ENCODE measurements at places on chromosomes 11 and 22.

GRCh38 chr11:35593143-35593542 is 25.1 kb upstream of the FJX1 start:
- DNase-seq, result no peak

- DNase-seq, result no peak
These were observed 186.6 kb upstream of the MTNR1B start for GRCh38 chr11:92782806-92783205.

DNA sequence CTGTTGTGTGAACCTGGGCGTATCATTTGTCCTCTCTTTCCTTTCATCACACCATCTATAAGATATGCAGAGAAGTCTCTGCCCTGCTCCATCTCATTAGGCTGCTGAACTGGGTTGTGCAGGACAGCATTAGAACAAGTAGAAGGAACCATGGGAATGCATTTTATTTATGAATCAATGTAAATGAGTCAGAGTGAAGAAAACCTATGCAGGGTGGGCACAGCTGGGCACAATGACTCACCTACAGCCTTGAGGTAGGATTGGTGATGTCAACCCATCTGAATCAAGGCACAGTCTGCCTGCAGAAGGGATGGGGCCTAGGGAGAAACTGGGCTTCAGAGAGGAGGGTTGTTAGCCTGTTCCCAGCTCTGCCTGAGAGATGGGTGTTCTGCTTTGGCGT is 123.4 kb downstream of the CSNK2A3 start:
- no peak for DNase-seq

DNA sequence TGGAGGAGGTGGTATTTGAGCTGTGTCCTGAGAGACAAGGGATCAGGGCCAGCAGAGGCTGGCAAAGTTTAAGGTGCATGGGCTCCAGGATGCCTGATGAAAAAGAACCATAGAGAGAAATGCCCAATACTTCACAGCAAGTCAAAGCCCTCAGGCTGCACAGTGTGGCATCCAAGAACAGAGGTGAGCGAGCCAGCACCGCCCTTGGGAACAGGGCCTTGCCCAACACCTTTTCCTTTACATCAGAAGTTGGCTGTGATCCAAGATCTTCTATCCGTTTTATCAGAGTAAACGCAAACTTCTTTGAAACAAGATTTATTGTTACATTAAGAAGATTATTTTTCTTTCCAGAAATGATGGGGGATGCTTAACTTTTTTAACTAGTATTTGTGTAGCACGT is 1.4 kb downstream of the B3GNT6 start:
- no peak for DNase-seq

GRCh38 chr22:38273135-38273826 is 471 bp upstream of the TMEM184B start:
- no peak for DNase-seq

DNA sequence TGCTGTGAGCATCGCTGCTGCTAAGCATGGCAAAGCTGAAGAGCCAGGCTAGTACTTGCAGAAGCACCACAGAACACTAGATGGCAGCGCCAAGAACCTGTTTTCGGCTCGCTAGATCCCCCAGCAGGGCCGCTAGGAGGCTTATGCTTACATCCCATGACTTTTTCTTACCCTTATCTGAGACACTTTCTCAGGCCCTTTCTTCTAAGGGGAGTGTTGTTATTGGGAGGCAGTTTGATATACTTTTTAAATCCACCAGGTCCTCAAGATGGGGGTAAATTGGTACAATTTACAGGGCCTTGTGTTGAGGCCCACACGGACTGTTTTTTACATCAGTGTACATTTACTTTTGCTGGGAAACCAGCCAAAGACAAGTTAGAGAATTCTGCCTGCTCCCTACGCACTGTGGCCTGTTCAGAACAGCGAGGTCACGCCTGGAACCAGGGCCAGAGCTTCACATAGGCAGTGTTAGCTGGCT is 4.0 kb downstream of the TRIM6 start:
- peak; percentile 33 for DNase-seq

All from stimulated activated CD4-positive, alpha-beta T cell treated with anti-CD3 and anti-CD28 coated beads, Interleukin-1b, Interleukin-23, amount 100 ng/mL, for 24 hours (primary cell).